ENCODE measurements at places on chromosomes 2 and 18.
A peak's percentile ranks its signal among the peaks of the same experiment; 100 is the strongest.

DNA sequence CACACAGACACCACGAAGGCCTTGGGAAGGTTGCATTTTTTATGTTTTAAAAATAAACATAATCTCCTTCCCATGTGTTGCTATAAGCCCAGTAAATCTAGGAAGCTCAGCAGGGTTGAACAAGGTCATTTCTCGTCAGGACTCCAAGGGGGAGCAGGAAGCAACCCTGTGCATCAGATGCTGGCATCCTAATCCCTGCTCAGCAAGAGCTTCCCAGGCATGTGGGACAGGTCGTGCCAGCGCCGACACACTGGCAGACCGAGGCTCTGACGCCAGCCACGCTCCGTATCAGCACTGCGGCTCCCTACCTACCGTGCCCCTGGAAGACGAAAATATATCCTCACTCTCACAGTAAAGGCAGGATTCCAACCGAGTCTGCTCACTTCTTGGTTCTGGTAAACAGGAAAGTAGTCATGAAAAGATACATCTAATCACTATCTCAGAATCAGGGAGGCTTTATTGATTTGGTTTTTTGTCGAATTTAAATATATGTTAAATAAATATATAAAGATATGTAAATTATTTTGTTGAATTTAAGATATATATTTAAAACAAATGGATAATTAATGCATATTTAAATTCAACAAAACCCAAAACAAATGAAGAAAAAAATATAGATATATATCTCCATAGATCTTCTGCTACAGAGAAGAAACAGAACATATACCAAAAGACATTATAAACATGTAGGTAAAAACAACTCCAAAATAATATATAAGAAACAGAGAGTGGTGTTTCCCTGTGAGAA, 61.4 kb downstream of the TXNL1 start:
- DNase-seq = no peak

- DNase-seq = no peak
These were observed 45.1 kb upstream of the MAL start for GRCh38 chr2:94980406-94980805.

DNA sequence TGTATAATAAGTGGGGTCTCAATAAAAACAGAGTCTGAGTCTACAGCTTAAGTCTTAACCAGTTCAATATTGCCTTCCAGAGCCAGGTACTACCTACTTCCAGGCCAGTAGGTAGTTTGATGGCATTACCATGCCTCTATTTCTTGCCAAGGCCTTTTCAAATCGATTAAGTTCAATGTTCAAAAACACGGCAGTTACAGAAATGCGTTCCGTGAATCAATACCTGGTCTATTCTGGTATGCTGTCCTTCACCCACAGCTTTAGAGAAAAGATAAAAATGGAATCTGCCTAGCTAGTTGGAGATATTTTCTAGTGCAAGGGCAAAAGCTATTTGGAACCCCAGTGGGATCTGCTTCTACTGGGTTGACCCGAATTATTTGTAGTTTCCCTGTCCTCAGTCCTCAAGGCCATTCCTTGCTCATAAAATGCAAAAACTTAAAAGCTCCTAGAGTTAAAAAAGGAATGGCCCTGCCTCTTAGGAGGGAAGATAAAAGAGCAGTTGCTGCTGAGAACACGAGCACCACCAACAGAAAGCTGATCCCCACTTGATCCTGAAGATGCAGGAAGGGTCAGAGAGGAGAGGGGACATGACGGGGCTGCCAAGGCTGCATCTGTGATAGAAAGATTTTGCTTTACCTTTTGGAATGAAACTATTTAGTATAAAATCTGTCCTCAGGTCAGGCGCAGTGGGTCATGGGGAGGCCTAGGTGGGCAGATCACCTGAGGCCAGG, 109.6 kb upstream of the SCG2 start:
- DNase-seq = no peak

GRCh38 chr2:175567435-175568061, 386.0 kb upstream of the ATP5MC3 start:
- no peak for DNase-seq

- no peak for DNase-seq
These were observed 1.3 kb downstream of the R3HDM1 start for GRCh38 chr2:135532581-135532980.

GRCh38 chr2:221518201-221518934, 53.7 kb downstream of the EPHA4 start:
- DNase-seq = no peak

DNA sequence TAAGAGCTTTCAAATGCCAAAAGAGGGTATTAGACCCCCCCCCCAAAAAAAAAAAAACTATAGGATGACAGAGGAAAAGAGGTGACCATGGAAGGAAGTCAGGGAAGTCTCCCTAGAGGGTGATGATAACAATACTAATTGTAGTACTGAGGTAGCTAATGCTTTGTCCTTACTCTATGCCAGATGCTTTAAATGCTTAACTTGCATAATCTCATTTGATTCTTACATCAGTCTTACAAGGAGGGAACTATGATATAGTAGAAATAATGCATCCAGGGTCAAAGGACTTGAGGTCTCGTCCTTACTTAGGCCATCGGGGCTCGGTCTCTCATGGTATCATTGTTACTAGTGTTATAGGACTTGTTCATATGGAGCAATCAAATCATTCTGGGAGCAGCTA, 9.1 kb downstream of the IDH1 start:
- DNase-seq = no peak

GRCh38 chr18:36372903-36373311, 75.4 kb downstream of the FHOD3 start:
- DNase-seq = no peak

GRCh38 chr2:27446057-27446456, 3.9 kb downstream of the KRTCAP3 start:
- no peak for DNase-seq

- no peak for DNase-seq
These were observed 3.1 kb downstream of the SP3 start for GRCh38 chr2:173962031-173962430.

GRCh38 chr18:34981487-34981886, 59.7 kb upstream of the MAPRE2 start:
- no peak for DNase-seq

DNA sequence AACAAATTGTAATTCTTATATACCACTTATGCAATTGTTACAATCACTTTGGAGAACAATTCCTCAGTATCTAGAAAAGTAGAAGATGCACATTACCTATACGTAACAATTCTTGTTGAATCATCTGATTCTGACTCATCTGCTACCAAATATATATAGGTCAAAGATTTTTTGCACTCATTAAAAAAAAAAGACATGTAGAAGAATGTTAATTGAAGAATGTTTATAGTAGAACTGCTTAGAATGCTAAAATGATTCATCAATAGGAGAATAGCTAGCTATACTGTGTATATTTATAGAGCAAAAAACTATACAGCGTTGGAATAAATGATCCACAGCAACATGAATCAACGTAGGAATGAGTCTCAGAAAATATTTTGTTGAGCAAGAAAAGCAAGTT, 29.5 kb upstream of the STAT1 start:
- DNase-seq = no peak

- DNase-seq = no peak
These were observed 161.6 kb downstream of the EPHA4 start for GRCh38 chr2:221410487-221410886.

DNA sequence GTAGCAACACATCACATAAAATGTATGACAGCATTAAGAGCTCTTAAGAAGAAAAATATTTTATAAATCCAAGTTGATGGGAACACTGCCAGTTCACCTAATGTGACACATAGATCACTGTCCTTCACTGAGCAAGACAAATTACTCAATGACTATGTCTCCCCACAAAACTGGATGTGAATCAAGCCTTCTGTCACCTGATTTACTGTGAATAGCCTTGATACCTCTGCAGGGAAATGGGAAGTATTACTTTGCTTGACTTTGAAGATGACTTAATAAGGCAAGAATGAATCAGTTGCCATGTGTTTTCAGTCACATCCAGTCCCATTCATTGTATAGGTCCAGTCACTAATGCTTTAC, 94.6 kb downstream of the NYAP2 start:
- no peak for DNase-seq

DNA sequence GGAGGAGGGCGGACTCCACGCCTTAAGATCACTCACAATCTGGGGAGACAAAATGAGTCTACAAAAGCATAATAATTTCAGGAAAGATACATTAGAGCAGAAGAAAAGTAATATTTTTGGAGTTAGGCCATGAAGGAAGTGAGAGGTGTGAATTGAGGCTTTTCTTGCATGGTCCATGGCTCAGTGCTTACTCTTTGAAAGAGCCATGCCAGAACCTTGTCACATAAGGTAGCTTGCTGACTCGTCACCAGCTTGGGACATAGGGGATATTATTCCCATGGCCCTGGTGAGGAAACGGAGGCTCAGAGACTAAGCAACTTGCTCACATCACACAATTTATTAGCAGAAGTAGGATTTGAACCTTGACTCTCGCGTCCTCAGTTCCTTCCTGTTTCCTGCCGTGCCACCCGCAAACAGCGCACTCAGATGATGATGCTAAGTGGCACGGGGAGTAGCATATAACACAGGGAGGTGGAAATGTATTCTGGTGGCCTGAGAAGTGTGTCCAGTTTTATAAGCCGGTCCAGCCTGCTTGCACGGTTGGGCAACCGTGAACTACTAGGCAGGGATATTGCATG, 312.2 kb upstream of the EPAS1 start:
- peak; percentile 6 for DNase-seq

DNA sequence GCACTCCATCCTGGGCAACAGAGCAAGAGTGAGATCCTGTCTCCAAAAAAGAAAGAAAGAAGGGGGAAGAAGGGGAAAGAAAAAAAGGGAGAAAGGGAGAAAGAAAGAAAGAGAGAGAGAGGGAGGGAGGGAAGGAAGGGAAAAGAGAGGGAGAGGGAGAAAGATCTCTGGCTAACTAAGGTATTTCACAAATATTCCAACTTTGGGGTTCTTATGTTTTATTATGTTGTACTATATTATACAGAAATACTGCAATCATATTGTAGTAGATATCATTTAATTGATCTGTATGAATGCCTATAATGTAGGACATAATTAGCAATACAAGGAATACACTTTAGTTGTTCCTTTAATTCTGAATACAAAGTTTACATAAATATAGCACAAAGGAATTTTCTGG, 70.1 kb upstream of the STAM2 start:
- no peak for DNase-seq

- DNase-seq = no peak
These were observed 116.4 kb downstream of the QPCT start for GRCh38 chr2:37460896-37461229.

- peak; percentile 65 for DNase-seq
These were observed 39.4 kb downstream of the CMPK2 start for GRCh38 chr2:6826081-6826913.

DNA sequence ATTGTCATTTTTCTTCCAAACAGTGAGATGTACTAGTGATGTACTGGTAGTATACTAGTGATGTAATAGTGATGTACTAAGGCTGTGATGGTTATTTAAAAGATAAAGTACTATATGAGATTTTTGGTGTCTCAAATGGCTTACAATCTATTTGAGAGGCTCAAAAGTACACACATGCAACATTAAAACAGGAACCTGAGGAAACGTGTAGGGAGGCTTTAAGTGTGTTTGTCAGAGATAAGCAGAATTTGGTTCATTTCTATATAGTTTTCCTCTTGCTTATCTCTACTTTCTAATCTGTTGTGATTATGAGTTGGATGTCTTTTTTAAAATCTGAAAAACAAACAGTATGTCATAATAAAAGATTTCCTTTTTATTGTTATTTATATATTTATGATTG, 100.9 kb upstream of the SERTAD2 start:
- no peak for DNase-seq

GRCh38 chr18:79515944-79516351, 120.2 kb downstream of the NFATC1 start:
- peak; percentile 18 for DNase-seq

GRCh38 chr2:8721410-8721809, 39.6 kb downstream of the ID2 start:
- no peak for DNase-seq

GRCh38 chr2:240460781-240461431, 25.4 kb downstream of the GPC1 start:
- DNase-seq = peak; percentile 1

- no peak for DNase-seq
These were observed 79.1 kb downstream of the RBBP8 start for GRCh38 chr18:23012249-23012648.

- DNase-seq = no peak
These were observed 103.9 kb upstream of the FHL2 start for GRCh38 chr2:105502625-105503334.

GRCh38 chr2:73350035-73350691, 35.5 kb upstream of the ALMS1 start:
- no peak for DNase-seq

- DNase-seq = no peak
These were observed 1.9 kb upstream of the NMUR1 start for GRCh38 chr2:231531883-231532755.

DNA sequence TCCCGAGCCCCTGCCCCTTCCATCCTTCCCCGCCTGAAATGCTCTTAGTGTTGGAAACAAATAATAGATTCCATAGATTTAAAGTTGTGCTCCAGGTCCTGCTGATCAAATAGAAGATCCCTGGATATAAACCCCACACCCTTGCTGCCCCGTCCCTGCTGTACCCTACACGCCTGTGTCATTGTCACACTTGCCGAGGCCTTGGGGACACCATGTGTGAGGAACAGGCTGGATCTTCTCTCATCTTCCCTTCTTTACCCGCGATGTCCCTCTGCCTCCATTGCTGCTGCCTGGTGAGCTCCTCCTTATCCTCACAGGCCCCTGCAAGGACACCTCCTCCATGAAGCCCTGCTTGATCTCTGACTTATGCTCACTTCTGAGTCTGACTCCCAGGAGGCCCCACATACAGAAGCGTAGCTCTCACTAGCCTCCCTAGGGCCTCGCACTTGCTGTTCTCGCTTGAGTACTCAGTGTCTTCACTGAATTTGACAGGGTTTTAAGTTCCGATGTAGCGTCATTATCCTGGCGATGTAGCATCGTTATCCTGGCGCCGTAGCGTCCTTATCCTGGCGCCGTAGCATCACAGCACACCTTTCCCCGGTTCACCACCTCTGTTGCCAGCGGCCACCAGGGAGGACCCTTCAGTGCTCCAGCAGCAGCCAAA, 221.9 kb downstream of the NDUFA10 start:
- no peak for DNase-seq

DNA sequence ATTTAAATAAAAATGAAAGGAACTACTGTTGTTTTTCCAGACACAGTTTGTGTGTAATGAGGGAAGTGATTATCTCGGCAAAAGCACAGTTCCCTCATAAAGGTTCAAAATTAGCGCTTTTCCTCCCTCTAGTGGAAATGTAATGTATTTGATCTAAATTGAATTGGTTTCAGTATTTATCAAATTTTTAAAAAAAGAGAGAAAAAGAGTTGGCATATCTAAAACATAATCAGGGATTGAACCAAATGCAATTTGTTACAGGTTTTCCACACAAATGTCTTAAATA, 37.5 kb downstream of the CMPK2 start:
- DNase-seq = no peak

GRCh38 chr2:157468931-157469708, 25.2 kb upstream of the CYTIP start:
- no peak for DNase-seq
